Stimulated activated CD8-positive, alpha-beta memory T cell treated with anti-CD3 and anti-CD28 coated beads, Interleukin-2, amount 100 ng/mL, for 1 hour (primary cell): ENCODE measurements at places on chromosomes 5 and 9.

DNA sequence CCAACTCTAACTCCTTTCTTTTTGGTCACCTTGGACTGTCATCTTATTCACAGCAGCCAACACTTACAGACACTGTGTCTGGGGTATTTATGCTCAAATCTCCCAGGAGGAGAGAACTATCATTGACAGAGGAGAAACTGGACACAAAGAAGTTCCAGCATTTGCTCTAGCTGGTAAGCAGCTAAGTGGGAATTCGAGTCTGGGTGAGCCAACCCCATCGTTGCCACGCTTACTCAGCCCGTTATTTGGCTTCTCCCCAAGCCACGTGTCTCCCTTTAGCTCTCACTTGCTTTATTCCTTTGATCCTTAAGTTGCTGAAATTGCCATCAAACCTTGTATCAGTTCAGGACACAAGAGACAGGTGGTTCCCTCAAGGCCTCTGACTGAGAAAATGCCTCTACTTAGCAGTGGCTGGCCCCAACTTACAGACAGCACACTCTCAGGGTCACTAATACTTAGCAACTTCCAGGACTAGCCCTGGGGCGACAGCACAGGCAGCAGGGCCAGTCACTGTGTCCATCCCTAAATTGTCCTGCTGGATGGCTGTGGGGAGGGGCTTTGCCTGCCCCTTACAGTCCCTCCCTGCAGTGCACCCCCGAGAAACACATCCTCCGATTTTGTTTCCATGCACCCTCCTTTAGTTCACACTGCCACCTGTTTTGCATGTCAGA lies 1.4 kb downstream of the SLC36A2 start:
- DNase-seq, result no peak

DNA sequence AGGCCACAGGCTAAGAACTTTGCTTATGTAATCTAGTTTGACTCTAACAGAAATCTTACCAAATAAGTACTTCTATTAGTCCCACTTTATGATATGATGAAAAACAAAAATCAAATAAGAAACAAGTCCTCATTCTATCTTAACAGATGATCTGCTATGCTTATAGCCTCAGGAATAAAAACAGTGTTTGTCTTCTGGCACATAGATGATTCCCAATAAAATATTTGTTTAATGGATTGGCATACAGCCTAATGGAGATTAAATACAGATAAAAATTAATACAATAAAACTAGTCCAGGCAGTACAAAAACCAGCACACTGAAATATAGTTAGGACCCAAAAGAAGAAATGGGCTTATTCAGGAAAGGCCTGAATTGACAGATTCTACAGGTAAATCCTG lies 971.4 kb upstream of the WWC1 start:
- DNase-seq, result no peak

GRCh38 chr5:32443145-32443540 lies 1.4 kb downstream of the ZFR start:
- no peak for DNase-seq

GRCh38 chr5:129392681-129393080 lies 67.4 kb upstream of the ADAMTS19 start:
- no peak for DNase-seq

GRCh38 chr5:43191740-43192557 lies at the start of gene NIM1K:
Gene NIM1K (plus strand): TSS chr5:43192225. CDS start chr5:43245776, 53,551 bp downstream.
- DNase-seq, result no peak

- DNase-seq, result no peak
Observed at GRCh38 chr5:173807181-173807655, 80.9 kb upstream of the CPEB4 start.

- DNase-seq, result no peak
Observed at GRCh38 chr5:38211354-38211710, 47.0 kb upstream of the EGFLAM start.

DNA sequence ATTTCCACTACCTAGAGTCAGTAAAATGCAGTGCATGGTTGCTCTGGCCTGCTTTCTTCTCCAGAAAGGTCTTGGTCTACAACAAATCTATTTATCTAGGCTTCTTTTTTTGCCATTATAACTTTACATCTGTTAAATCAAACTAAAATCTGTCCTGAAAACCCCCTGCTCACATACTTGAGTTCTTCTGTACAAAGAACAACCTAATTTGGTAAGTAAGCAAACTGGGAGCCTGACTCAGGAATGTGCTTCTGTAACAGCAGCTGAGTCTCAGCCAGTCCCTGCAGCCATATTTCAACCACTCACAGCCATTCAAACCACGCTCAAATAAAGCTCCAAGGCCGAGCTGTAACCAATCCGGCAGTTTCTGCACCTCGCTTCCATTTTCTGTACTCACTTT lies 95.8 kb downstream of the PLPP1 start:
- no peak for DNase-seq

DNA sequence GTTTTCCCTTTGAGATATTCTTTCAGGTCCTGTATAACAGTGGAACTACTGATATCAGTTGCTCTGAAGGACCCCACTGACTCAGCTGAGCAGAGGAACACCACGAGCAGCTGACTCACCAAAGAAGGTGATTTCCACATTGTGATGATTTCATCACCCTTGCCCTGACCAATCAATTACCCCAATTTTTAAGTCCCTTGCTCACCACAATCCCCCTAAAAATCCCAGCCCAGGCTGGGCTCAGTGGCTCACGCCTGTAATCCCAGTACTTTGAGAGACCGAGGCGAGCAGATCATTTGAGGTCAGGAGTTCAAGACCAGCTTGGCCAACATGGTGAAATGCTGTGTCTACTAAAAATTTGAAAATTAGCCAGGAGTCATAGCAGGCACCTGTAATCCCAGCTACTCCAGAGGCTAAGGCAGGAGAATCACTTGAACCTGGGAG lies 125.3 kb upstream of the ABCA1 start:
- no peak for DNase-seq

DNA sequence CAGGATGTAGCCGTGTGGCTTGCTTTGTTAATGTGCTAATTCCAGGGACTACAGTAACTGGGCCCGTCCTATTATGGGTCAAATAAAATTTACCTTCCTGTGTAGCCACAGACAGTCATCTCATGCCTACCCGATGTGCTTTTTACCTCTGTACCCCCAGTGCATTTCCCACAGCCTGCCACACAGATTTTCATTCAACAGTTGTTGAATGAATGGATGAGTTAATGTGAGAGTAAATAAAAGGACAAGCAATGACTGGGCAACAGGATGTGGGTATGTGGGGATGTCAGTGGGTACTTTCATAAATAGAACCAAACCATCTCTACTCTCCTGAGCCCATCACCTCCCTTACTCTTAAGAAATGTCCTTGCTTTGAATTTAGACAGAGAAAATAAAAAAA lies 441.2 kb upstream of the ZNF462 start:
- DNase-seq, result no peak

DNA sequence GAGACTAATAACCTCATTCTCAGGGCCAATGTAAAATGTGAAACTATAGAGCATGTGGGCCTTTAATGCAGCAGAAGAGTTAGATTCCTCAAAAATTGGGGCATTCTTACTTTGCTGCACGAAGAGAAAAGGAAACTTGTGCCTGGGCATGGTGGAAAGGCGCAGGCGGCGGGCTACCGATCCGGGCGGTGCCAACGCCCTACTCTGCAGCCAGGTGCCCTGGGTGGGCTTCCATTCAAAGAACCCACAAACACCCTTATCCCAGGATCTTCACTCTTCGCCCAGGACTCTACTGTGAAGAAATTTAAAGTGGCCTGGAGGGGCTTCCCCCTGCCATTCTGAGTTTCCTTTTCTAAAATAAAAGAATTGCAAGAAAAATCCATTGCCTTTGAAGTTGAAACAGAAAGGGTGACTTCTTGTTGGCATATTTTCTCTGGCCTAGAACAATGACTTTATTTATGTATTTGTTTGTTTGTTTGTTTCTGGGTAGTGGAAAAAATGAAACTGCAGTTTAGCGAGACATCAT lies 124.9 kb downstream of the TMEM161B start:
- DNase-seq, result no peak

DNA sequence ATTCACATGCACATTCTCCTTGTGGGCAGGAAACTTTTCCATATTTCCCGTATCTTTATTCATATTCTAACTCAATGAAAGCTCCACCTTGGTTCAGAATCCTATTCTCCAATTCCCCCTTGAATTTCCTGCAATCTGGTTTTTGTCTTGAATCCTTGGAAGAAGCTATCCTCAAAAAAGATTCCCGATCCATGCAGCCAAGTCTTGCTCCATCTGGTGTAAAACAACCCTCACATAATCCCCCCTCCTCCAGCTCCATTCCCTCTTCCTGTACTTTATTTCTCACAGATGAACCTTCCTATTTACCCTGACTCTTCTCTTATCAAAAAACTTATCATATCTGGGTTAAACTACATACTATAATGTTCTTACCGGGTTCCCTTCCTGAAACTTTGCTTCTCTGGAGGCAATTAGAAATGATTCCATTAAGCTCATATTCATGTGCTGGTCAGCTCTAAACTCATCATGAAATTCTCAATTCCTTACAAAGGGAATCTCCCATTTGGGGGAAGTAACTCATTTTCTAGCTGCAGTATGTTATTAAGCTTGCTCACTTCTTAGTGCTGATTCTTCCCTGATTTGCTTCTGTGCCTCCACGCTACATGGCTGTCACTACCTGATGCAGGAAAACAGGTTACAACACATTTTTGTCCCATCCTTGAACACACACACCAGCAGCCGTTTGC lies 81.7 kb downstream of the GNAQ start:
- no peak for DNase-seq

DNA sequence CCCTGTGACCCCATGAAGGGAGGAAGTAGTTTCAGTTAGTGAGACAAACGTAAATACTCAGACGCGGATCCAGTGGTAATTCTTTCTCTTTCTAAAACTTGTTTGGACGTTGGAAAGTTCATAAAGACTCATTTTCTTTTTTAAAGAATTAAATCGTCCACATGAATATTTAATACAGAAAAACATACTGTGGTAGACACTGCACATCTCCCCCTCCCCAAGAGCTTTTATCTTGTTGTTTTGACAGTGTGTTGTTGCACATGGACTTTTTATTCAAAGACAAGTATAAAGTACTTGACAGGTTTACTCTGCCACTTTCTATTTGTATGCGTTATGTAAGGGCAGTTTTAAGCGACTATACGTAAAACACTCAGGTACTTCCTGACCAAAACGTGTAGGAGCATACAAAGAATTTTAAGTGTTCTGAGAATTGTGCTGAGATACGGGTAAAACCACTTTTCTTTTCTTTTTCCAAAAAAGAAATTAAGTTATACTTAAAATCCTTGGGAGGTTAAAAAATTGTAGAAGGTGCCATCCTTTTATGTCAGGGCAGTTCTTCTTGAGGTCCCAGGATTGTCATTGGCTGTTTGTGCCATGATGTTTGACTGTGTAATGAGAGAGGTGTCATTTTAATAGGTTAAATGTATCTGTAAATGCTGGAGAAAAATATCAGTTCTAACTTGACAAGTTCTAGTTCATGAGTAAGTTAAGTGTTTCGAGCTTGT lies 1.3 kb downstream of the NIPBL start:
- no peak for DNase-seq

- DNase-seq, result no peak
Observed at GRCh38 chr9:15843316-15843715, 290.5 kb downstream of the CCDC171 start.

DNA sequence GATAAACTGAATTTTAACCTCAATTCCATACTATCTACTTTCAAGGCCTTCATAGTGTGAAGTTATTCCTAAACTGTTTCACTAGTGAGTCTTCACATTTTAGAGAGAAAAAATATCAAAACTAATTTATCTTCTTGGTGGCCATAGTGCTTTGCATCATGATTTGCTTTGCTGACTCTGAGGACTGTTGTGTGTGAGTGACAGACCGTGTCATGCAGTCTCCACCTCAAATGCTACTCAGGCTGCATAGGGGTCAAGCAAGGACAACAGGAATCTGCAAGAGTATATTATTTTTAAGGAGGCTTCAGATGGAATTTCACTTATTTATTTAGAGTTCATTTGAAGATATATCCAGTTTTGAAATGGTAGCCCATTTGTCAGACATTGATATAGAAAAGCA lies 34.5 kb downstream of the MACIR start:
- DNase-seq, result no peak

DNA sequence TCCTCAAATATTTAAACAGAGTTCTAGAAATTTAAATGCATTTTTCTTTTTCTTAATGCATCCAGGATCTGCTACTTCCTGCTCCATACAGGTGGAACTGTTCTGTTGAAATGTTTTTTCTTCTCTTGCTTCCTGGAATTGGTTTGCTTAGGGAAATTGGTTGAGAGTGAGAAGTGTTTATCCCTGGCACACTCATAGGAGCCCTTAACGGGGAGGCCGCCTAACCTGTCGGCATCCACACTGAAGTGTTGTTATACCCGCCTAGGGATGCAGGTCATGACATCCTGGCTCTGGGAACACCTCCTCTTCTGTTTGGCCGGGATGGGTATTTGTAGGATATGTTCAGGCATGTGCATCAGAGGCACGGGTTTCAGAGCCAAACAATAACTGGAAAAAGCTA lies 239.7 kb downstream of the GADD45G start:
- no peak for DNase-seq

- DNase-seq, result peak; percentile 27
Observed at GRCh38 chr9:126514037-126514821, 99.5 kb upstream of the LMX1B start.

GRCh38 chr9:121781701-121782464 lies 130.4 kb downstream of the DAB2IP start:
- DNase-seq, result no peak

DNA sequence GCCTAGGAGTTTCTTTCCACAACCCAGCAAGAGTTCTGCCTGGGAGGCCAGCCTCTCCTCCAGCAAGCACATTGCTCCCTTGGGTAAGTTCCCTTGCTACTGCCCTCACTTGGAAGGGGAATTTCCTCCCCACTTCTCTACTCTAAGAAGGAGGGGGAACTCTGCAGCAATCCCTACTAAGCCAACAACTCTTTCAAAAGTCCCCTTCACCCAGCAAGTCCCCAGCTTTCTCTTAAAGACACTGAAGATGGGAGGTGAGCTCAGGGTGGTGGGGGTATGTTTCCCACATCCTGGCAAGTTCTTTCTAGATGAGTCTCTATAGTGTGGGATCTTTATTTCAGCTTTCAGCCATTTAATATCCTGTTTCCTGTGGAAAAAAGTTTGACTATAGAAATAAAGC lies 49.0 kb downstream of the PDE8B start:
- no peak for DNase-seq

GRCh38 chr9:100686420-100686819 lies 108.5 kb downstream of the CAVIN4 start:
- no peak for DNase-seq

DNA sequence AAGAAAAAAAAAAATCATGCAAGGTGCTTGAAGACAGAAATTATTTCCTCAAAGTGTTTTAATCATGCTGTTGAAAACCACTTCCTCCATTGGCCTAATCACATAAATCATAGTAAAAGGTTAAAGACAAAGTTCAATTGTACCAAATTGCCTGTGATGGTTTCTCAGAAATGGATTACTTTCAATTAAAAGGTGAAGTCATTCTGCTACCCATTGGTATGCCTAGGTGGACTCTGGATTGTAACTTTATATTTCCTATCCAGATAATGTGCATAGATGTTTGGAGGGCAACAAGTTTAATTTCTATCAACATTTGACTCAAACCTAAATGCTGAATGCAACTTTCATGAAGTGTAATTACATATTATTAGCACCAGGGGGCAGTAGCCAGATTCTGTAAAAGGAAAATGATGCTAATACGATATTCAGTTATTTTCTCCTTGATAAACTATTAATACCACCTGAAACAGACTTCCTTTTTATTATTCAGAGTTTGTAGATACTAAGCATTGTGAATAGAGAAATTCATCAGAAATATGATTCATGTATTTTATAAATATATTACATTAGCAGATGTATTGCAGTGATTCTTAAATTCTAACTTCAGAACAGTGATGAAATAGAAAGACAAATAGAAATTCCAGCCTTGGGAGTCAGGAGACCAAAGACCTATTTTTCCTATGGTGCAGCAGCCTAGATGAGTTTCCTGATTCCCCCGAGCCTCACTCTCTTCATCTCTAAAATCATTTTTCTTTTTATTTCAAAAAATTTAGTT lies 148.2 kb downstream of the CAAP1 start:
- DNase-seq, result no peak
